ENCODE measurements at places on chromosomes 12 and 14.

GRCh38 chr14:76510181-76510580, 134.2 kb downstream of the ESRRB start:
- no peak for DNase-seq

- no peak for DNase-seq
Observed at GRCh38 chr12:69096669-69097335, 142.6 kb upstream of the CPSF6 start.

- peak; percentile 64 for DNase-seq
Observed at GRCh38 chr12:124898200-124898922, 16.1 kb downstream of the UBC start.

GRCh38 chr14:100109594-100109955, 44.4 kb downstream of the EVL start:
- no peak for DNase-seq

DNA sequence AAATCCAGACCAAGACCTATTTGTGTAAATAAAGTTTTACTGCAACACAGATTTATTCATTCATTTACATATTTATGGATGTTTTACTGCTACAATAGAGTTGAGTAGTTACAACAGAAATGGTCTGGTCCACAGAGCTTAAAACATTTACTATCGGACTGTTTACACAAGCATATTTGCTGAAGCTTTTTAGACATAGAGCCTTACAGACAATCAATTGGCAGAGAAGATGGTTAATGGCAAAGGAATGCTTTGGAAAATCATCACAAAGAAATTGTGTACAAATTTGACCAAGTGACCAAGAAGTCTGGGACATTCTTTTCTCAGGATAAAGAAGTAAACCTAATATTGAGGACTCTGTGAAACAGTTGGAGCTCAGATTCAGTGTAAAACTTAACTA, 504.3 kb downstream of the SLC16A7 start:
- no peak for DNase-seq

GRCh38 chr14:39406560-39406959, 25.7 kb downstream of the FBXO33 start:
- DNase-seq, result no peak

GRCh38 chr12:80902711-80903110, 35.0 kb downstream of the LIN7A start:
- no peak for DNase-seq

GRCh38 chr14:71190770-71191374, 283.6 kb downstream of the PCNX1 start:
- no peak for DNase-seq

DNA sequence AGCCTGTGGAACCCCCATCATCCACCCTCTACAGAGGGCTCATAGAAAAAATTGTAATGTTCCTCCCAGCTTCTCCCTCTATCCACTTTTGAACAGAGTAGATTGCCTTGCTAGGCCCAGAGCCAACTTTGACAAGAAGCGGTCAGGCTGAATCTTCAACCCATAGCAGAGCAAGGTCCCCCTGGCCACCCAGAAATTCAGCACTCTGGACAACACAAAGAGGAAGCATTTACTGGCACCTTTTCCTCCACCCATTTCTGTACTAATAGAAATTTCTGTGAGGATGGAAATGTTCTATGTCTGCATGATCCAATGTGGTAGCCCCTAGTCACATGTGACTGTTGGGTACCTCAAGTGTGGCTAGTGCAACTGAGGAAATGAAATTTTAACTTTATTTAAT, 42.7 kb upstream of the OXA1L start:
- no peak for DNase-seq

DNA sequence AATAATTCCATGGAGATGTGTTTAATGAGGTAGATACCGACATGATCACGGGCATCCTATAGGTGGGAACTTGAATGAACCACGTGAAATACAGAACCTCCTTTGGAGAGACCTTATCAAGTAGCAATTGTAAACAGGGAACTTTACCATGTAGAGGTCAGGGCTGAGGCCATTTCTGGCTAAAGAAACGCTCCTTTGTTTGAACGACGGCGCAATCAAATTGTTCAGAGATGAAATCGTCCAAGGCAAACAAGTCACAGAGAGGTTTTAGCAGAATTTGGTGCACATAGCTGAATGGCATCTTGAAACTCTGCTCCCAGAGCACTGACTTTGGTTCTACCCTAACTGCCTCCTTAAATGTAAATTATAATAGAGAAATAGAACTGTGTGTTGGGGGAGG, 9.8 kb downstream of the PRIMA1 start:
- DNase-seq, result no peak

- DNase-seq, result no peak
Observed at GRCh38 chr12:119692410-119692809, 24.5 kb downstream of the PRKAB1 start.

- DNase-seq, result no peak
Observed at GRCh38 chr14:50344116-50344775, 32.1 kb downstream of the DMAC2L start.

- no peak for DNase-seq
Observed at GRCh38 chr14:60649875-60650372, 647 bp upstream of the SIX1 start.

DNA sequence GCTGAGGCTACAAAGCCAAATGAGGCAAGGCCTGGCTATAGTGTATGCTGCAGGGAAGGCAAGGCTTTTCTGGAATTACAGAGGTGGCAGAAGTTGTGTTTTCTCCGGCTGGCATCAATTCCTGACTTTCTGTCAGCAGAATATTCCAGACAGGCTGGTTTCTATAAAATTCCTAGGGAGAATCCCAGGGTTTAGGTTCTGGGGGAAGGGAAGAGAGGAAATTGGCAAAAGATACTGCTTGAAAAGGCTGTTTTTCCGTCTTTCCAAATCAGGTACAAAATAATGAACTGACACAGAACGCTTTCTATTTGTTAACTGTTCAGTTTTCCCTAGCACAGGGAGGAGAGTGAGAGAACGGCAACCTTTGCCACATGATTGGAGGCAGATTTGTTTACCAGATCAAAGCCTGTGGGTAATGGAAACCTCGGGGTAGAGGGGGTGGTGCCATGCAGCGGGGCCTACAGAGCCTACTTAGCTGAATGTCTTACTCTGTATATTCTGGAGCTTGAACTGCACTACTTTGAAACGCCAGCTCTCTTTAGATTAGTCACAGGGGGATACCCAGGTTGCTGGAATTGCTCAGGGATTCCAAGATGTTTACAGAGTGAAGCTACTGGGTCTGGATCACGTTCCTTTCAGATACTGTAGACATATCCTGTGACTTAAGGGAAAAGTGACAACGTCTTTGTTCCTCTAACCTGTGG, 65.8 kb upstream of the DACT1 start:
- no peak for DNase-seq

GRCh38 chr12:54162741-54163140, 26.0 kb downstream of the SMUG1 start:
- no peak for DNase-seq

Data from effector memory CD8-positive, alpha-beta T cell (primary cell).